Esophagus squamous epithelium (tissue), 5 donors: ENCODE measurements at places on chromosomes 6 and 20.

DNA sequence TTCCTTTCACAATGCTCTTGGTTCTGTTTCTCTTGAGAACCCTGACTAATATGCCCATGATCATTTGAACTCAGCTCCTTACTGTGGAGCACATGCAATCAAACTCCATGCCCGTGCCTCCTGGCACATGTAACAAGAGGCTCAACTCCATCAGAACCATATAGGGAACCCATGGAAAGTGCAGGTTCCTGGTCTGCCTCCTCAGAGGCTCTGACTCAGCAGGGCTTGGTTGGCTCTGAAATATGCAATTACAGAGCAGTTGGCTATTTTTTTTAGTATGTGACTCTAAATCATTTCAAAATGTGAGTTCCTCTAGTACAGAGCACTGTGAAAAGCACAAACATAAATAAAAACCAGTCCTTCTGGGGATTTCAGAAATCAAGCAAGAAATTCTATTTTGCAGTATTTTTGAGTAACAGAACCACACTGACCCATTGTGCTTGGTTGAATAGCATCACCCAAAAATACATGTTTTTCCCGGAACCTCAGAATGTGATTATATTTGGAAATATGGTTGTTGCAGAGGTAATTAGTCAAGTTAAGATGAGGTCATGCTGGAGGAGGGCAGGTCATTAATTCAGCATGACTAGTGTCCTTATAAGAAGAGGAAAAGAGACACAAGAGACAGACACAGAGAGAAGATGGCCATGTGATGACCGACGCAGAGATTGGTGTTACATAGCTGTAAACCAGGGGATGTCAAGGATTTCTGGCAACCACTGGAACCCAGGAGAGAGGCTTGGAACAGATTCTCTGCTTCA lies 13.2 kb upstream of the MAP3K4 start:
- DNase-seq, result no peak

GRCh38 chr6:39590871-39591393 lies 134.3 kb downstream of the KIF6 start:
- DNase-seq, result no peak

DNA sequence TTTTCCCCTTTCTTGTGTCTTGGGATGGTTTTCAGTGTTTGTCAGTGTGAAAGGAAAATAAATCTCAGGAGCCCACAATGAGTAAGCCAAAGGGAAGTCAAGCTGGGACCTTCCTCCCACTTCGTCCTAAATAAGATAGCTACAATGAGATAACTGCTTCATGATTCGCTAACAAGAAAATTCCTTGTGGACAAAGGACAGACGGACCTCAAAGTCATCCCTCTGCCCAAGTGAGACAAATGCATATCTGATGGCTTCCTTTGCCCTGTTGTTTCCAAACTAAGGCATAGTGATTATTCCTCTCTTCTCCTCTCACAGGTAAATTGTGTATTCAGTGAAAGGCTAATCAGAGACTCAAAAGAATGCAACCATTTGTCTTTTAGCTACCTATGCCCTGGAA lies 26.1 kb upstream of the ADTRP start:
- no peak for DNase-seq

DNA sequence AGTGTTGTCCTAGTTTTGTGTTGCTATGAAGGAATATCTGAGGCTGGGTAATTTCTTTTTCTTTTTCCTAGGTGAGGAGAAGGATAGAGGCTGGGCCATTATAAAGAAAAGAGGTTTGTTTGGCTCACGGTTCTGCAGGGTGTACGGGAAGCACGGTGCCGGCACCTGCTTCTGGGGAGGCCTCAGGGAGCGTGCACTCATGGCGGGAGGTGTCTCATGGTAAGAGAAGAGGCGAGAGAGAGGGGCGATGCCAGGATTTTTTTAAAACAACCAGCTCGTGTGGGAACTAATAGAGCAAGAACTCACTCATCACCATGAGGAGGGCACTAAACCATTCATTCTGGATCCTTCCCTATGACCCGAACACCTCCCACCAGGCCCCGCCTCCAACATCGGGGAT lies 14.2 kb upstream of the NPBWR2 start:
- DNase-seq, result no peak

GRCh38 chr6:34056305-34057108 lies 89.4 kb downstream of the GRM4 start:
- no peak for DNase-seq

GRCh38 chr20:52649727-52650126 lies 322.4 kb upstream of the TSHZ2 start:
- no peak for DNase-seq

DNA sequence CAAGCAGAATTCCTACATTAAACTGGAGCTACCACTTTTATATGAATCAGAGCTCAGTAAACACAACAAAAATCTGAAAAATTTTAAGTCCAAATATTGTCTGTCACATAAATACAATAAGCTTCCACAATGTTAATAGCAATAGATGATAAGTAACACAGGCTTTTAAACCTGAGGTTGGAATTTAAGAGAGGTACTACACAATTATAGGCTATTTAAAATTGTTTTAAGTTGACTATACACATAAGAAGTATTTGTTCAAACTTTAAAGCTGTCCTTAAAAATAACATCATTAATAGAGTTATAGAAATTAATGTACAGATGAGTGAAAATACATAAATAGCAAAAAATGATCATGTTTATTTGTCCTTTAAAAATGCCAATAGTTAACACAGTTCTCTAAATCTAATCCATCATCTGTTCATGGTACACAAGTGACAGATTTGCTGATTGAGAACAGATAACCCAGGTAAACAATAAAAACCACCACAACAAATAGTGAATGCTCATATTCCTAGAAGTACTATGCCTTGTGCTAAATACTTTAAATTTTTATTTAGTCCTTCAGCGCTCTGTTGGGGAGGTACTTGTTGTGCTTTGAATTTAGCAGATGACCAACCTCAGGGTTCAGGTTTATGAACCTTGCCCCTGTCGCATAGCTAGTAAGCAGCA lies 382.3 kb upstream of the ID4 start:
- DNase-seq, result no peak

- no peak for DNase-seq
Measured at GRCh38 chr20:13858439-13858838, 73.6 kb downstream of the NDUFAF5 start.

DNA sequence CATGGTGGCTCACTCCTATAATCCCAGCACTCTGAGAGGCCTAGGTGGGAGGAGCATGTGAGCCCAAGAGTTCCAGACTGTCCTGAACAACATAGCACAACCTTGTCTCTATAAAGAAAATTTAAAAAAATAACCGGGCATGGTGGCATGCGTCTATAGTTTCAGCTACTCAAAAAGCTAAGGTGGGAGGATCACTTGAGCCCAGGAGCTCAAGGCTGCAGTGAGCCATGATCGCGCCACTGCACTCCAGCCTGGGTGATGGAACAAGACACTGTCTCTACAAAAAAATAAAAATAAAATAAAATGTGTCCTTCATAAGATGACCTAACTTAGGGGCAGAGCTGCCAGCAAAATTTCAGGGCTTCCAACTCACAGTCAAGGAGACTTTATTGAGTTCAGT lies 12.6 kb downstream of the ID4 start:
- no peak for DNase-seq

DNA sequence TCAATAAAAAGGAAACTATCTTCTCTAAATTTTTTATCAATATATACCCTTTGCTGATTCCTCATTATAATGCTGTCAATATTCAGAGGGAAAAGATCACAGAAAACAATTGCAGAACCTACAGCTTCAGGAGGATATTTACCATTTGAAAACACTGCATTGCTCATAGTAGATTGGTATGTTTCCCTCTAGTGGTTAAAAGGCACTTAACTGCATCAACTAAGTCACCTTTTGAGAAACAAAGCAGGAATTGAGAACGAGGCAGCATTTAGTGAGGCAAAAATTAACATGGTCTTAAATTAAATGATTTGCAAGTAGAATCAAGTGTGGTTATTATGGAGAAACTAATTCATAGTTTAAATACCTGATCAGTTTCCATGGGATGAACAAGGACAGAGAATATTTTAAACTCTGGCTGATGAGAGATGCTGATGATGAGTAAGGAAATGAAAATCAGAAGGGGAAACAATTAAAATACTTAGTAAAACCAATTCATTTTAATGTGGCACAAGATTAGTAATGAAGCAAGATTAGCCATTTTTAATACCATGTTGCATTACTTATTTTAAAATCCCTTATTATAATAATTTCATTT lies 642.1 kb downstream of the EPHA7 start:
- no peak for DNase-seq

GRCh38 chr6:94099072-94099471 lies 679.7 kb upstream of the EPHA7 start:
- DNase-seq, result no peak

- no peak for DNase-seq
Measured at GRCh38 chr6:169251822-169252504, 1.7 kb downstream of the THBS2 start.

DNA sequence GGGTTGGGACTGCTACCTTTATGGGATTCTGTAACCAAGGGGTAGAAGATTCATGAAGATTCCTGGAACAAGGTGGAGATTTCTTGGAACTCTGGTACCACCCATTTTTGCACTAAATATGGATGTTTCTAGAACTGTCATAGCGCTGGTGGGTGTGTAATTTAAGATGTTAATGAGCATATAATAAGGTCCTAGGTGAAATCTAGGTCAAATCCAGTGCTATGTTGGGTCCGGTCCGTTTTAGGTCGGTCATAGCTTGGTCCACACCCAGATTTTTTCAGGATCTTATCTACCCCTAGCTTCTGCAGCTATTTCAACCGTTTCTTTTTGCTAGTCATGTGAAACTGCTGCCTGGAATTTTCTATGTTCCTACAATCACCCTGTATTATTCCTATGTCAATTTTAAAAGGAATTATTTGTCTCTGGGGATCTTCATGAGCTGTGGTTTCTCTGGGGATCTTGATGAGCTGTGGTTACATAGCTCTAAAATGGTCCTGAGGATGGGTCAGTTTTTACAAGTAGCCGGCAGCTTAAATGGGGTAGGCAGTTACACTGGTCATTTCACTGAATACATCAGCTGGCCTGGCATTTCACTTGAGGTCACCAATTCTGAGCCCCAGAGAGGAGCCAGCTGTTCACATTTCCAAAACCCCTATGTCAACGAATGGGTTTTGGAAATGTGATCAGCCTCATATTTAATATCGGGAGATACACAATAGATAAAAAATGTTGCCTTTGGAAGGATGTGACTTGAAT lies 652.3 kb upstream of the FLRT3 start:
- DNase-seq, result no peak

DNA sequence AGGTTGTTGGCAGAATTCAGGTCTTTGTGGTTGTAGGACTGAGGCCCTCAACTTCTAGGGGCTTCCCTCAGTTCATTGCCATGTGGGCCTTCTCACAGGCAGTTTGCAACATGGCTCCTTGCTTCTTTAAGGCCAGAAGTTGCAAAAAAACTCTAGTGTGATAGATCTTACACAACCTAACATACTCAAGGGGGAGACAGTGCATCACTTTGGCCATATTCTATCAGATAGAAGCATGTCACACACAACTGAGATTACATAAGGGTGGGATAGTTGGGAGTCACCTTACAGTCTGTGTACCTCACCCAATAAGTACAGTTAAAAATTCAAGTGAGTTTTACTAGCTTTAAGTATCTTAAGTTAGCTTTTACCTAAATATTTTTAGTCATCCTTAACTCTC lies 1.6 kb downstream of the SIRPD start:
- no peak for DNase-seq

DNA sequence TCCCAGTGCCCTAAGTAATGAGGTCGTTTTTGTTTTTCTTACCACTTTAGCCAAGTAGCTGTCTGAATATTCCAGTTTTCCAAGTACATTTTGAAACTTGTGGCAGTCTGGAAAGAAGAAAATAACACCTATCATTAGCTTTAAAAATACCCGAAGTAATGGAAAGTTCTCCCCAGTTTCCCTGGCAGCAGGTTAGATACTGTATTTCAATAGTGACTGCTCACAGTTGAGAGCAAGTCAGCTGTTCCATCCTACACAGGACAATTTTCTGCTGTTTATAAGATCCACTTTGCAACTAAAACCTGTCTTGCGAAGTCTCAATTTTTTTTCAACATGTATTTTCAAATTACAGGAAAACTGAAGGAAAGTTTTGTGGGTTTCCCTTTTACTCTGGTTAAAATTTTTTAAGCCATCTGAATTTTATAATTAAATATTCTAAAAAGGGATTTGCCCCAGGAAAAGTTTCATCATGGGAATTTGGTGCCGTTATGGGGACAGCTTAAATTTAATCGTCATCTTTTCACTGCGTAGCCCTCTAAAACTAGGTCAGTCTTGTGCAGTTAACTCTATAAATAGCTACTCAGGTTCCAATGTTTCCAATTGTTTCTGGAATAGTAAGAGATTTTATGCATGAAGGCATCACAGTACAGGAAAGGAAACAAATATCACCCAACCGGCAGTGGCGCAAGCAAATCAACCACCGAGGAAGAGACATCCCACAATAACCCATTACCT lies 96.9 kb downstream of the MBOAT1 start:
- DNase-seq, result no peak

DNA sequence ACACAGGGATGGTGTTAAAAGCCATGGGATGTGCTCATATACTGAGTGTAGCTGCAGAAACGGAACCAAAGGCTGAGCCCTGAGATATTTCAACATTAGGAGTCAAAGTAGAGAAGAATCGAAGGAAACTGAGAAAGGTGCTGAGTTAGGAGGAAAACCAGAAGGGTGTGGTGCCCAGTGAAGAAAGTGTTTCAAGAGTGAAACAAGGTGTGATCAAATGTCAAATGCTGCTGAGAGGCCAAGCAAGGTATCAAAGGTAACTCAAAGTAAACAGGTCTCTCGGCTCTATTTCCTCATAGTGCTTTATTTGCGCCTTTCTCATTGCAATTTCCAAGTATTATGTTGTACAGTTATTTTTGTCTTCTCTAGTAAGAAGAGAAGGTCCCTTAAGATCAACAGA lies 94.1 kb downstream of the PRDM1 start:
- DNase-seq, result no peak

- DNase-seq, result no peak
Measured at GRCh38 chr6:110646951-110647910, 168.0 kb downstream of the CDK19 start.
